Neural crest cell (in vitro differentiated cells): ENCODE measurements at places on chromosomes 11 and 22.

GRCh38 chr11:110087812-110088534 is 5.2 kb upstream of the ZC3H12C start:
- no peak for DNase-seq

DNA sequence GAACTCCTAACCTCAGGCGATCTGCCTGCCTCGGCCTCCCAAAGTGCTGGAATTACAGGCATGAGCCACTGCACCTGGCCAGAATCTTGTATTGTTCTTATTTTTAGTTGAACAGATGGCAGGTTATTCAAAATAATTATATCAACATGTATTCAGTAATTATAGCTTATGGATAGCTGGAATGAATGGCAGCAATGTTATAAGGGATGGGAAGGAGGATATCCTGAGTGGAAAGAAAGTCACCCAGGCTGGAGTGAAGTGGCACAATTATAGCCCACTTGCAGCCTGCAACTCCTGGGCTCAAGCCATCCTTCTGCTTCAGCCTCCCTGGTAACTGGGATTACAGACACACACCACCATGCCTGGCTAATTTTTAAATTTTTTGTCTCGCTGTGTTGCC is 88.1 kb downstream of the MED15 start:
- DNase-seq: no peak

- no peak for DNase-seq
These were observed 103.1 kb downstream of the NAT10 start for GRCh38 chr11:34208266-34209135.

DNA sequence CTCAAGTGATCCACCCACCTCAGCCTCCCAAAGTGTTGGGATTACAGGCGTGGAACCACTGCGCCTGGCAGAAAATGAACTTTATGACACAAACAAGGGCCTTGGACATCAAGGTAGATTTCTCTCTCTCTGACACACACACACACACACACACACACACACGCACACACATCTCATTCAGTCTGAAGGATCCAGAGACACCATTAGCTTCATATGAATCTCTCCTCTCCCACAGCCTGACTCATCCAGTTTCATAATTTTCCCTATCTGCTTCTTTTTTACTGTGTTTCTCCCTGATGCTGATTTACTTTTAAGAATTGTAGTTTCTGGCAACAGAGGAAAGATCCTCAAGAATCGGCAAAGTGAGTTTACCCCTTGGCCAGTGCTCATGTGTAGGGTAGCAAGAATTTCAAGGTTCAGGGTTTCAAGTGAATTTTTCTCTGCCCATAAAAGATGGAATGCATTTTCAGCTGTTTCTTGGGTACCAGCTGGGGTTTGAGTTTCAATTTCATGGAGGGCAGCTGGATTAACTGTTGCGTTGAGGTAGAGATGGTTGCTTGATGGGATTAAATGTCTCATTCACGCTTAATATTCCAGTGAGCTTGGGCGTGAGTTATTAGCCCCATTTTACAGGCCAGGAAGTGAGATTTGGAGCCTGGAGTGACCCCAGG is 3.5 kb downstream of the MYO18B start:
- no peak for DNase-seq

DNA sequence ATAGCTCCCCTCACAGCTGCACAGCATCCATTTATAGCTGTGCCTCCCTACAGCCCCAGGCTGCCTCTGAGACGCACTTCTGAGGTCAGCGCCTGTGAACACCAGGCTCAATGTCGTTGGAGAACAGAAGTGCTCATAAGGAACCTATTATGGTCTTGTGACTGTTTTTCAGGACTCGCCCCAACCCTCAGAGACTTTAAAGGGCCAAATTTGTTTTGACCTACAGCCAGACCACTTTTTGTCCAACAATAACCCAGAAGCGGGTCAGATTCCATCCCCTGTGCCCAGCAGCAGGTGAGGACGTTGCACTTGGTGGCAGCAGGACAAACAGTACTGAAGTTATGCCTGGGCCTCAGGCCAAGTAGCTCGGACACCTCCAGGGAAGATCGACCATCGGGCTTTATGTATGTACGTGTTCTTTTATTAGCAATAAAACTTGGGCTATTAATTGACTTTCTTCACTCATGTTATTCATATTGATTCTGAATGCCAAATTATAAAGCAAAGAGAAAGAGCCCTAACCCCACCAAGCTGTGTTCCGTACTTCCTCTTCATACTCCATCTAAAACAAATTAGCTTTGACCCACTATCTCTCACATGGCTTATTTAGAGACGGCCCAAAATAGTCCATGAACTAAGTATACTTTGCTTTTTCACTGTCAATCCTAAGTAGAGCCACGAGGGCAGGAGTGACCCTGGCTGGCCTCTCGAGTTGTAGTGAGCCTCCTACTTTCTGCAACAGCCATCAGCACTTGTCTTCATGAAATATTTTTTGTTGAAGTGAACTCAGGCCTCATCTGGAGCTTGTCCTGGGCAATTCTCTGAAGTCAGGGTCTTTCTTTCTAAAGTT is 92.3 kb upstream of the PAX6 start:
- no peak for DNase-seq

DNA sequence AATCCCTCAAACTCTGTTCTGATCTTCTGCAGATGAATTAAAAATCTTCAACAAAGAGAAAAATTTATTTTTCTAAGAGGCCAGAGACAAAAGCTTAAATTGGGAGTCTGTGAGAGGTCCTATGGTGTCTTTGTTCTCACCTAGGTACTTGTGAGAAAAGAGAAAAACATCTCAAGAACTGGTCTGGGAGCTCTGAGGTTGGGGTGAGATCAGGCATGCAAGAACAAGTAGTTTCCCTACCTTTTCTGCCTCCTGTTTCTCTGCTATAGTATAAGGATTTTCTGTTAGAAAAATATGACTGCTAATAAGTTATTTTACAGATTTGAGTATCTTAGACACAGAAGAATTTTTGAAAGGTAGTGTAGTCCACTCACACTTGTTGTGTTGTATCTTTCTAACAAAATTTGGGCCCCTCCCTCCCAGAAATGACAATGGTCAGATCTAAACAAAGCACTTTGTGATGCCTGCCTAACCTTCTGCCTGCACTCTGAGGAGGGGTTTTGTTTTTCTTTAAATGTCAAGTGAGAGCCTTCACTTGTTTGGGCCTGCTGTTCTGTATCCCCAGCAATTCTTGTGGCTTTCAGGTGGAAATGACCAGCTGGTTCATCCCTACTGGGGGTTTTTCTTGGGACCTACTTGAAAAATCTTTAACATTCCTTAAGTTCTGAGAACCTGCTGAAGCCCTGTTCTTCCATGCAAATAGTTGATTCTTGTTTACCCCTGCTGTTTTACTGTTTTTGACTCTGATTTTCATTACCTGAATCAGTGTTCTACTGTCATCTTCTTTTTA is 13.6 kb upstream of the OR51S1 start:
- DNase-seq: no peak

DNA sequence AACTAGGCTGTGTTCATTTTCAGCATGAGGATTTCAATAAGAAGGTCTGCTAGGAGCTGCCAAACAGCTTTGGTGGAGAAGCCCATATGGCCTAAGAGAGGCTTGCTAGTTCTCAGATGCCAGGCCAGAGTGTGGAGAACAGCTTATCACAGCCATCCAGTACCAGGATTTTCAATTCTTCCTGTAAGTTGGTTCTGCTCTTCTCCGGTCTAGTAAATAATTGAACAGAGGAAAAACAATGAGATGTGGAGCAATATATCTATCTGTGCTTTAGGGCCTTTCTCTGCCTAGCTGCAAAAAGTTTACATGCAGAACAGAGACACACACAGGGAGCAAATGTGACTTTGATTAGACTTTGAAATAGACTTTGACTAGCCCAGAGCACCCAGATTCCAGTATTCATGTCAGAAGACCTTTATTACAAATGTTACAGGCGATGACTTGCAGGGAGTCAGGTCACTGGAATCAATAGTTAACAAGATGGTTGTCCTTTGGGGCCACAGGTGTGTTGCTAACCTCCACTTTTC is 19.8 kb upstream of the PPP2R1B start:
- no peak for DNase-seq

DNA sequence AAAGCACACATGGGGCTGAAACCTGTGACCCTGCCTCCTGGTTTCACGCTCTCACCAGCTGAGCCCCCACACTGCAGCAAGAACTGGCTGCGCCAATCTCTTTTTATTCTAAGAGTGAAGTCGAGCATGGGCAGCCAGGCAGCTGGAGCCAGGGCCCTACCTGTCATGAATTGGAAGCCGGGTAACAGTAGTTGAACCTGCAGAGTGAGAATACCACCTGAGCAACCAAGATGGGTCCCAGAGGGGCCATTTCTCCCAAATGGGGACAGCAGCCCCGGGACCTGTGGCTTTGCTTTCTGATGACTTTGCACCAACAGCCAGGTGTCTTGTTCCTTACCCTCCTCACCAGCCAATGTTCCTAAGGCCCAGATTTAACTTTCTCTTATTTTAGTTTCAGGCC is 178.9 kb downstream of the GRIK4 start:
- no peak for DNase-seq

- no peak for DNase-seq
These were observed 21.4 kb upstream of the BMAL1 start for GRCh38 chr11:13256216-13256615.

- DNase-seq: no peak
These were observed 9.4 kb downstream of the ACTN3 start for GRCh38 chr11:66556086-66556485.

DNA sequence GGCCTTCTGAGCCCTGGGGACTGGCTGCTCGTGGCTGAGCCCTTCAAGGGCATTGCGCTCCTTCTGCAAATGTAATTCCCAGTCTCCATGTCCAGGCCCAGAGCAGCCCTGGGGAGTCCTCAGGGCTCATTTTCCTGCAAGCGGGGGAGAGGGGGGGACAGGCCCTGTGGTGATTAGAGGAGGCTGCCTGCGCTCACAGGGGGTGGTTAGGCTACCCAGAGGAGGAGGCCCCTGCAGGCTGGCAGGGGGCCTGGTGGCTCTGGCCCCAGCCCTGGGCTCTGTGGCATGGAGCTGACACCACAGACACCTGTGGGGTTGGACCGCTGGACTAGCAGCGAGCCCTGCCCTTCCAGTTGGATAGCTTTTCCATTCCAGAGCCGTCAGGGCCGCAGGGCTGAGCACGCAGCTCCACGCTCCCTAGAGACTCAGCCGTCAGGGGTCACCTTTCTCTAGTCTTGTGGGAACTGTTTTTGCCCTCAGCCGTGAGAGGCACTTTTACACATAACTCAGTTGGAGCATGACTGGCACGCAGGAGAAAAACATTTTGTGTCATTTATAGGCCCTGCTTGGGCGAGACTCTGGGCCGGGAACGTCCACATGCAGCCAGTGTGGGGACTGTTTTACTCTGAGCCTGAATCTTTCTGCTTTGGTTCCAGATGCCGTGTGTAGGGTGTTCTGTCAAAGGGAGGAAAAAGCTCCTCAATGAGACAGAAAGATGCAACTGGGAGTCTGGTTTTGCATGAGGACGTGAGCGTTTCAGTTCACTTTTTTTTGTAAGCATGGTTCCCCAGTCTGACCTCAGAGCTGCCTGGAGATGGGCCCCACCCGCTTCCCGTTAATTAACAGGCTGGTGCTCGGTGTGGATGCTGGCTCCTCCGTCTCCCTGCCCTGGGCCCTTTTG is 58.1 kb downstream of the LRP5 start:
- no peak for DNase-seq

DNA sequence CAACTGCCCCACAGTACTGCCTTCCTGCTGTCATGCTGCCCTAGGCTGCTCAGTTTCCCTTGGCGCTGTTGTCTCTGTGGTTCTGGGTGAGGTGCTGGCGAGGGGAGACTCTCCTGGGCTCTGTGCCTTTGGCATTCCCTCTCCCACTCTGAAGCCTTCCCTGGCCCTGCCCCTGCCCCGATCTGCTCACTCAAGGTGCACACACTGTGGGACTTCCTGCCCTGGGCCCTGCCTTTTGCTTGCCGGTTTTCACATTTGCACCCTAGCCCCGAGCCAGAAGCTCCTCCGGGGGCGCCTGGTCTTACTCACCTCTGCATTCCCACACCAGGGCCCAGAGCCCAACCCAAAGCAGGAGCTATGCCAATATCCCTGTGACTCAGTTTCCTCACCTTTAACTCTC is 12.0 kb downstream of the B3GAT1 start:
- DNase-seq: no peak
